ENCODE measurements at places on chromosomes 11 and 22.

DNA sequence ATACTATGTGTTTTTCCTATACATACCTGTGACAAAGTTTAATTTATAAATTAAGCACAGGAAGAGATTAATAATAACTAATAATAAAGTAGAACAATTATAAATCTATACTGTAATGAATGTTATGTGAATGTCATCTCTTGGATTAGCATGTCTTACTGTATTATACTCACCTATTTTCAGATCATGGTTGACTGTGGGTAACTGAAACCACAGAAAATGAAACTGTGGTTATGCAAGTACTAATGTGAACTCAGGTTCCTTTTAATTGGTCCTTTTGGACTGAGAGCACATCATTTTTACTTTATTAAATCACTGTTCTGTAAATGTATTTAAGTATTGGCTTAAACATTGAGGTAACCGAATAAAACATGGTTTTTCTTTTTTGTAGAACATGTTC, 108.8 kb downstream of the PPP6R3 start:
- DNase-seq = no peak

- no peak for DNase-seq
Measured at GRCh38 chr22:44274918-44275630, 37.7 kb downstream of the SHISAL1 start.

DNA sequence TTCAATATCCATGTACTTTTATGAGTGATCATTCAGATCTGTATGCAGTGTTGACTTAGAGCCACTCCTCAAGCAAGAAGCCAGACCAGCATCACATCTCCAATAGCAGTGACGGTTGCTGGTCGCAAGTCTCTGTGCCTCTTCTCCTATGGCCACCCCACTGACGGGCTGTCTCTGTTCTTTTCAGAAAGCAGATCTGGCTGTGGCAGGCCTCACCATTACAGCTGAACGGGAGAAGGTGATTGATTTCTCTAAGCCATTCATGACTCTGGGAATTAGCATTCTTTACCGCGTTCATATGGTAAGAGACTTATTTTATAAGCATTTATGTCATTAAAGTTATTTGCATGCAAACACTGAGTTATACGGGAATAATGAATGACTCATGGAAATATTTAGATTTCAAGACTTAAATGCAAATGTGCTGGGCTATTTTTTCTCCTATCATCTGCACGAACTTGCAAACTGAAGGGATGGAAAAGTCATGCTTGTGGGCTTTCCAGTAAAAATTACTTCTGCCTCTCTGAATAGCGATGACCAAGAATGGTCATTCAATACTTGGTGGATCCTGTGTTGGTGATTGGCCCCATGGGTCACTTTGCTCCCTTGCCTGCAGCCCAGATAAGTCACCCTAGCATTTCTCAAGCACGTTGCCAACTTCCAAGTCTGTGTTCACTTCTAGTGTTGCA, 83.6 kb upstream of the TBCEL start:
- no peak for DNase-seq

DNA sequence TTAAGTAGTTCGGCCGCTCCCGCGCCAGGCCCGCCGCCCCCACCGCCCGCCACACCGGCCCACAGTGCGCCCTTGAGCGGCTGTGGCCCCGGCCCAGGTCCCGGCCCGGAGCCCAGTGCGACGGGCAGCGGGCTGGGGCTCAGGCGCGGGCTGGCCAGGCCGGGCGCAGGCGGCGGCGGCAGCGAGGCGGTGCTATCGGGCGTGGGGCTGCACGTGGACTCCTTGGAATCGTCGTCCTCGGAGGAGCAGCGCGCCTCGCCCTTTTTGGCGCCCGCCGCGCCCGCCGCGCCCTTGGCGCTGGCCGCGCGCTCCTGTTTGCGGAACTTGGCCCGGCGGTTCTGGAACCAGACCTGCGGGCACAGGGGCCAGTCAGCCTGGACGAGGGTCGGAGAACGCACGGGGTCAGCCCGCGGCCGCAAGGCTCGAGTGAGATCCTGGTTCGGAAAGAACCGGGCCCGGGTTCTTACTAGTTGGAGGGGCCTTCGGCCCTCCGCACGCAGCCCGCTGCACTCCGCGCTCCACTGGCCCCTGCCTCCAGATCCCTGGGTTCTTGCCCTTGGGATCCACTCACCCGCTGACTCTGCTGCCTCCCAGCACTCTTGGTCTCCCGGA, 4.0 kb downstream of the PHOX2A start:
- DNase-seq = no peak

All from spinal cord (tissue), 10 donors.